Activated CD8-positive, alpha-beta memory T cell treated with anti-CD3 and anti-CD28 coated beads, Interleukin-2, amount 10 ng/mL, durations not matched to agents 7 days and 5 days (primary cell): ENCODE measurements at places on chromosomes 1 and 21.

- DNase-seq, result no peak
These were observed 5.1 kb upstream of the NAV1 start for GRCh38 chr1:201533836-201534235.

DNA sequence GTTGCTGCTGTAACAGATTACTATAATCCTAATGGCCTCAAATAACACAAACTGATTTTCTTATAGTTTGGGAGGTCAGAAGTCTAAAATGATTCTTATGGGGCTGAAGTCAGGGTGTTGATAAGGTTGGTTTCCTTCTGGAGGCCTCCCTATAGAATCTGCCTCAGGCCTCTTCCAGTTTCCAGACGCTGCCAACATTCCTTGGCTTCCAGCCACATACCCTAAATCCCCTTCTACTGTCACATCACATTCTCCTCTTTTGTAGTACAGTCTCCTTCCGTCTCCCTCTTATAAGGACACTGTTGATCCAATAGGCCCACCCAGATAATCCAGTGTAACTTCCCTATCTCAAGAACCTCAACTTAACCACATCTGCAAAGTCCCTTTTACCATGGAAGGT lies 145.3 kb upstream of the NCAM2 start:
- no peak for DNase-seq

DNA sequence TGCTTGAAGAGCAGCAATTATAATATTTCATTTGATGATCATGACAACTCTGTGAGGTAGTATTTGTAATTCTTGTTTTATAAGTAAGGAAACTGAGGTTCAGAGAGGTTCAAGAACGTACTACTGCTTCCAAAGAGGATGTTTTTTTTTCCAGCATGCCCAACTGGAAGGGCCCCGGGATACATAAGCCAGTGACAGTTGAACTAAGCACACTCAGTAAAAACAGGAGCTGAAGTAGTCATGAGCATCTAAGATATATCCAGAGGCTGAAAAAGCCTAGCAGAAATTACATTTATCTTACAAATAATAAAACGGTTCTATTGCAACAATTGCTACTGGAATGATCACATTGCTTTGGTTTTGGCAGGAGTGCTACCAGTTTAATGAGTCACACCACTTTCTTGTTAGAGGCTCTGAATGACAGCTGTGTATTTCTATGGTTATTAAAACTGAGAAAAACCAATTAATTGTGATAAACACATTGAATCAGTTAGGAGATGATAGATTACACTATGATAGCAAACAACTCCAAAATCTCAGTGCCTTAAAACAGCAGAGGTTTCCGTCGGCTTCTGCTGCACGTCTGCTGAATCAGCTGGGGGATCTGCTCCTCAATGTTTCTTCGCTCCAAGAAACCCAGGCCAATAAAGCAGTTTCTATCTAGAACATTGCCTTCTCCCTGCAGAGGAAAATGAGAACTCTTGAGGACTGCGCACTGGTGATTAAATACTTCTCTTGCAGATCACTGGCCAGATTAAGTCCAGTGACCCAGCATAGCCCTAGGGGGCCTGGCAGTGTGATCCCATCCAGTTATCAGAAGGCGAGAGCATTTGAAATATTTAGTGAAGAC lies 522.7 kb downstream of the PLPP3 start:
- no peak for DNase-seq

- DNase-seq, result no peak
These were observed 18.4 kb upstream of the TSPAN2 start for GRCh38 chr1:115107516-115108260.

GRCh38 chr1:226402739-226403165 lies 5.1 kb downstream of the PARP1 start:
- no peak for DNase-seq

GRCh38 chr1:28129150-28129549 lies 40.7 kb upstream of the EYA3 start:
- DNase-seq, result no peak

- DNase-seq, result no peak
These were observed 56.8 kb downstream of the ECE1 start for GRCh38 chr1:21233490-21233889.

DNA sequence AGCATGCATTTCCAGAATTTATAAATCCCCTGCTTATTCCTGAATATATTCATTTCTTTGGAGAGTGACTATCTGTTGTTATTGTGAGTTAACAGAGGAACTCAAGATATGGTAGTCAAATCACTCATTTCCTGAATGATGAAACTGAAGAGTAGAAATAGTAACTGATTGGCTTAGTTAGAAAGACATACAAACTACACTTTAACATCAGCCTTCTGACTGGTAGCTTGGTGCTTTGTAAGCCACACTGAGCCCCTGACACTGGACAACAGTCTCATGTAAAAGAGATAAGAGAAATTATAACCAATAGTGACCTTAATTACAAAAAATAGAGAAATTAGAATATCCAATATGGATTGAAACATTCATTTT lies 4.8 kb downstream of the GBP7 start:
- no peak for DNase-seq

GRCh38 chr1:15090373-15090772 lies 63.2 kb upstream of the TMEM51 start:
- DNase-seq, result peak; percentile 50

GRCh38 chr1:6485168-6486101 lies 6.0 kb downstream of the PLEKHG5 start:
- DNase-seq, result no peak

GRCh38 chr1:224378855-224379631 lies 22.4 kb downstream of the CNIH4 start:
- DNase-seq, result no peak

DNA sequence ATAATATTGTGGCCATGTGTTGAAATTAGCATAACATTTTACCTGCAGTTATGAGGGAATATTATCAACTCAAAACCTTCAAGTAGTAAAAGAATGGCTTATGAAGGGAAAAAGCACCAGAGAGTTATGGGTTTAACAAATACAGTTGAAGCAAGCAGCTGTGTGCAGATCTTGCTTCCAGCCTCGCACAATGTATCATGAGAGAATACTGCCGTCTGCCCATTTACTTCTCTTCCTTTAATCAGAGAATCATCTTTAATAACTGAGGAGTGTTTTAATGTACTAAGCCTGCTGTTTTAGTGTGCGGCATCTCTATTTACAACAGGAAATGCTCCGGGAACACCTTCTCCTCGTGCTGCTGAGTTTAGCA lies 120.9 kb downstream of the ATG4C start:
- no peak for DNase-seq

DNA sequence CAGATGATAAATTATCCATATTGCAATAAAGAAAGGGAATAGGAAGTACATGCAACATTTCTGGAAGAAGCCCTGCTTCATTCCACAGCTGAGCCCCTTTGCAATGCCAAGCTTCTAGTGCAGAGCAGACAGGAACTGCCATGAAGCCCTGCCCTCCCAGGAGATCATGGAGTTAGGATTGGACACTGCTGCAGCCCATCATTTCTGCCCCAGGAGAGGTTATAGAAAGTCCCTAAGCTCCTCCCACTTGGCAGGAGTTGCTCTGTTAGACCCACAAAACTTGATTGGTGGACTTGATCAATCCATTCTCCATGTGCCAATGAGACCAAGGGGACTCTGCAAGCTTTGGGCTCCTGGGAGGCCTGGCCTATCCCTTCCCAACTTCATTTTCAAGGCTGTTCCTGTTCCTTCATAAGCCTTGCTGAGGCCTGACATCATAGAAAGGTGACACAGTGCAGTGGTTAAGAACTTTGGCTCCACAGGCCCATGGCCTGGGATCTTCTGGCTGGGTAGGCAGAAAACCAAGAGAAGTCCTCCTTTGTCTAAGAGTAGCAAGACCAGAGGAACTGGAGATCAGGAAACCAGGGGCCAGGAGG lies 1.3 kb upstream of the LAPTM5 start:
- DNase-seq, result no peak

DNA sequence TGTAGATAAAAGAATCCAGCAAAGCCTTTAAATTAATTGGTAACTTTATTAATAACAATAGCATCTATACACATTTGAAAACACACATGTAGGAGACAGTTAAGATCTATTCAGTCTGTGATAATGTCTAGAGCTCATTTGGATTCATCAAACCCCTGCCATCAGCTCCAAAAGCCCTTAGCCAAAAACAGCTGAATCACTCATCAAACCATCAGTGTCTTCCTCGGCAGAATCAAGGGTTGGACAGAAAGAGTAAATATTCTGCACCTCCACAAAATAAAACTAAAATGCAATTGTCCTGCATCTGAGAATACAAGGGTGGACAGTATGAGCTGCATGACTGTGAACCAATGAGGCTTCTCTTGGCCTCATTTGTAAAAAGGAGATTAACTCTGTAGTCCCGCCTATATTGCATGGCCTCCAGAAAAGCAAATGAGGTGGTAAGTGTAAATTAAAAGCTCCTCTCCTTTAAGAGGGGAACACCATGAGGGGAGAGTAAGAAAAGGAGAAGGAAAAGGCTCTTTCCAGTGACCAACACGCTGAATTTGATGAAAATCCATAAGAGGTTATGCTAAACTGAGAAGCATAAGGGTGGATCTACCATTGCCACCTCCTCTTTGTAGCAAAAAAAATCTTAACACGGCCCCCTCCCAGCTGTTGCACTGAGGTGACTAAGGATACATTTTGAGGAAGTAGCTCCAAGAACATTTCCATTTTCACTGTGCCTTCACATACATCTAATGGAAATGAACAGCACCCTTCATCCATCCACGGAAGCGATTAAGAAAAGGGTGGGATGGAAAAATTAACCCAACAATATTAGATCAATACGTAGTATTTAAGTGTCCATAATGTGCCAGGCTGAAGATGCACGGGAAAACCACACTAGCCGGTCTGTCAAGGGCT lies 14.7 kb upstream of the BOLA1 start:
- DNase-seq, result peak; percentile 70

GRCh38 chr21:32351428-32351827 lies 41.4 kb downstream of the URB1 start:
- DNase-seq, result peak; percentile 30

- DNase-seq, result no peak
These were observed 12.2 kb downstream of the RHBDL2 start for GRCh38 chr1:38929476-38929875.

DNA sequence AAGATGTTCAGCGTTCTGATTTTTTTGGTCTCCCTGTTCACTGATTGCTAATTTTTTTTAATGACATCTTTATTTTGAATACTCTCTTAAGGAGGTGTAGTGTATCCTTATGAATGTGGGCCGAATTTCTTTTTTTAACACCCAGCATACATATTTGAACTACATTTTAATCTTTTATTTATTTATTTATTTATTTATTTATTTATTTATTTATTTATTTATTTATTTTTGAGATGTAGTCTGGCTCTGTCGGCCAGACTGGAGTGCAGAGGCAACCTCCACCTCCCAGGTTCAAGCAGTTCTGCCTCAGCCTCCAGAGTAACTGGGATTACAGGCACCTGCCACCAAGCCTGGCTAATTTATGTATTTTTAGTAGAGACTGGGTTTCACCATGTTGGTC lies 15.1 kb downstream of the ZBTB8A start:
- DNase-seq, result no peak

DNA sequence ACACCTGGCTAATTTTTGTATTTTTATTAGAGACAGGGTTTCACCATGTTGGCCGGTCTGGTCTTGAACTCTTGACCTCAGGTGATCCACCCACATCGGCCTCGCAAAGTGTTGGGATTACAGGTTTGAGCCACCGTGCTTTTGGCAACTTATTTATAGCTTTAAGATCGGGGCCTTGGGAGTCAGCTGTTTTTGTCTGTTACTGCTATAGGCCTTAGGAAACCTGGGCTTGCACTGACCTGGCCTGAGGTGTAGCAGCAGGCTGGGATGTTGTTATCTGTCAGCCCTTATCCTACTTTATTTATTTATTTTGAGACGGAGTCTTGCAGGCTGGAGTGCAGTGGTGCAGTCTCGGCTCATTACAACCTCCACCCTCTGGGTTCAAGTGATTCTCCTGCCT lies 11.4 kb downstream of the SZRD1 start:
- DNase-seq, result no peak

GRCh38 chr1:50488876-50489275 lies 65.6 kb upstream of the DMRTA2 start:
- DNase-seq, result no peak

DNA sequence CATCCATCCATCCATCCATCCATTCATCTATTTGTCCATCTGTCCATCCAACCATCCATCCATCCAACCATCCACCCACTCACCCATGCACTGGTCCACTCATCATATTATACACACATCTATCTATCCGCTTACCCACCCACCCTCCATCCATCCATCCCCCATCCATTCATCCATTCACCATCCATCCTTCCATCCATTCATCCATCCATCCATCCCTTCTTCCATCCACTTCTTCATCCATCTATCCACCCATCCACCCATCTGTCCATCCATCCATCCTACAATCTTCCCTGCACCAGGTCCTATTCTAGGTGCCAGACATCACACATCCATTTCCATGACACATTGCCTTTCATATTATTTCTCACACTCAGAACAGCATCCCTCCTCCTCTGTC lies 87.1 kb upstream of the ROR1 start:
- DNase-seq, result no peak
